Inflammatory macrophage treated with lipopolysaccharide for 1 hour (primary cell): ENCODE measurements at places on chromosomes 7 and 10.

- DNase-seq, result no peak
Measured at GRCh38 chr10:73424478-73424877, 8.9 kb downstream of the MSS51 start.

GRCh38 chr7:102063690-102064180 lies 222.9 kb upstream of the SH2B2 start:
- DNase-seq, result no peak

DNA sequence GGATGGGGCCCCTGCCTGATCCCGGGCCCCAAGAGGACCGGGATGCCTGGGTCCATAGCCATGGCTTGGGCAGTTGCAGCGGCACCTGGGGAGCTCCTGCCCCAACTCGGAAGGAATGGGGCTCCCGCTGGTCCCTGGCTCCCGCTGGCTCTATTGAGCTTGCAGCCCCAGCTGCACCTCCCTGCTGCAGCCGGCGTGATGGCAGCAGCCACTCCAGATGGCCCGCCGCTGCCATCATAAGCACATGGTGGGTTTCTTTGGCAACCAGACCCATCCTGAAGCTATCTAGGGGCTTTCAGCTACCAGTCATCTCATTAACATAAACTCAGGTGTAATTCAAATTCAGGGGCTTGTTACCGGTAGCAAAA lies 11.1 kb upstream of the DNMBP start:
- no peak for DNase-seq

DNA sequence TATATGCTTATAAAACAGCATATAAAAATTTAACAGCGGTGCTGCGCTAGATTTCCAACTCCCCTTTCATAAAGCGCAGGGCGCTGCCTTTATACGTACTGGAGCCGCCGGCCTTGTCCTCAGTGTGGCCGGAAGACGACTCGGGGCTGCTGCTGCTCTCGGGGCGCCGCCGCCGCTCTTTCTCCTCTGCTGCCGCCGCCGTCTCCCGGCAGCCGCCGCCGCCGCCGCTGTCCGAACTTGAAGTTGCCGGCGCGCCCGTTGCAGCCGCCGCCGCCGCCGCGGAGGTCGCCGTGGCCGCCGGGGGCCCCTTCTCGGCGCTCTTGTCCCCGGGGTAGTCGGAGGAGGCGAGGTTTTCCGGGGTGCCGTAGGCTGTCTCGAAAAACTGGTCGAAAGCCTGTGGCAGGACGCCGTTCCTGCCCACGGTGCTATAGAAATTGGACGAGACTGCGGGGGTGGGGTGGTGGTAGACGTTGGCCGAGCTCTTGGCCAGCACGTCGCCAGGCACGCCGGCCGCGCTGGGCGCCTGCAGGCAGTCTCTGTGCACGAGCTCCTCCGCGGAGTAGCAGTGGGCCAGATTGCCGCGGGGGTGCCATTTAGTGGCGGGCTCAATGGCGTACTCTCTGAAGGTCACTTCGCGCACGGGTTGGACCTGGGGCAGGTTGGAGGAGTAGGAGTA lies 557 bp downstream of the HOXA11 start:
- no peak for DNase-seq

GRCh38 chr7:137390076-137390475 lies 46.5 kb upstream of the PTN start:
- DNase-seq, result no peak

- no peak for DNase-seq
Measured at GRCh38 chr10:86410542-86411124, 44.0 kb upstream of the GRID1 start.

DNA sequence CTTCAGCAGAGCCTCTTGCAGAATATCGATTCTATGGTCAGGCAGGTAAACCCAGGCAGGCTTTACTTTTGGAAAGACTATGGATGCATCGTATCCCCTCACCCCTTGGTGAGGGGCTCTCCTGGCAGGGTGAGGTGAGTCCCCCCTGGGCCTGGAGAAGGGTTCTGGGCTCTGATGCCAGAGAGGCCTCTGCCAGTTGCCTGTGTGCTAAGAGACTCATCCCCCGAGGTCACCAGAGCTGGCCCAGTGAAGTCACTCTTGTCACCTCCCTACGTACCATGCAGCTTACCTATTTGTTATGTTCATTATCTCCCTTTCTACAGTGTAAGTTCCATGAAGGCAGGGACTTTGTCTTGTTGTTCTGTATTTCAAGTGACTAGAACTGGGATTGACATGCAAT lies 51.3 kb downstream of the TSPAN15 start:
- DNase-seq, result no peak

GRCh38 chr7:138699661-138700060 lies 1.5 kb downstream of the SVOPL start:
- DNase-seq, result no peak

GRCh38 chr7:33054261-33054964 lies 8.2 kb downstream of the NT5C3A start:
- no peak for DNase-seq

DNA sequence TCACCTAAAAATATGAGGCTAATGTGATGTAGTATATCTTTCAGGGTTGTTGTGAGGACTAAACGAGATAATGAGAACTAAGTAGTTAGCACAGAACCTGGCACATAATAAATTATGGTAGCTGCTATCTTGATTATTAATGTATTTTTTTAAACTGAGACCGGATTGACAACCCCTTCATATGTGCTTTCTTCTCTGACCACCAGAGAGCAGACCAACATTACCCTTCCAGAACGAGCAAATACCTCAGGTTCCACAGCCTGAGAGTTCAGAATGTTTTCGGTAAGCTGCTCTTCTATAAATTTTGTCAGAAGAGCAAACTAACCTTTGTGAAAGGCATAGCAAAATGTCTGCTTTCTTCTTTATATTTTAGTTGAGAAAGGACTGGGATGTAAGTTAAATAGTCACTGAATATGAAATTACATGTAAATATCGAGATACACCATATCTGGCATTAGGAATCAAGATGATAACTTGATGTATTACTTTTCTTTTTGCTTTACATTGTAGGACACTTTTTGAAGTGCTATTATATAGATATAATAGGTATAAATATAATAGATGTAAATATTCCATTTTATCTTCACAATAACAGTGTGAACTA lies 13.6 kb upstream of the BPGM start:
- DNase-seq, result peak; percentile 23

DNA sequence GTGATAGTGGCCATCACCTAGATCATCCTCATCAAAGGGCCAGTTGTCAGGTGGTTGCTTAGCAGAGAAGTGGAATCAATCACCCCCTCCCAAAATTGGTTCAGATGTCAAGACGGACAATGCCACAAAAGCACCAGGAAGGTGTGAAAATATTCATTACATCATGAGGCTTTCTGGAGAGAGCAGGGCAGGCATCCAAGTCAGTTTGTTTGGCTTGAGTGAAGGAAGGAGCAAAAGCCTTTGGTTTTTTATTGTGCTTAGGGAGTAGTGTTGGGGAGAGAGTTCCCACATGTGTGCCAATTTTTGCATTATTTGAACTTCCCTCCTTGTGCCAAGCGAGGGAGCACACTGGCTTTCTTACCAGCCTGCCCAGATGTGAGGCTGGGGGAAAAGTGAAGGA lies 1082.9 kb downstream of the LRMDA start:
- DNase-seq, result no peak

DNA sequence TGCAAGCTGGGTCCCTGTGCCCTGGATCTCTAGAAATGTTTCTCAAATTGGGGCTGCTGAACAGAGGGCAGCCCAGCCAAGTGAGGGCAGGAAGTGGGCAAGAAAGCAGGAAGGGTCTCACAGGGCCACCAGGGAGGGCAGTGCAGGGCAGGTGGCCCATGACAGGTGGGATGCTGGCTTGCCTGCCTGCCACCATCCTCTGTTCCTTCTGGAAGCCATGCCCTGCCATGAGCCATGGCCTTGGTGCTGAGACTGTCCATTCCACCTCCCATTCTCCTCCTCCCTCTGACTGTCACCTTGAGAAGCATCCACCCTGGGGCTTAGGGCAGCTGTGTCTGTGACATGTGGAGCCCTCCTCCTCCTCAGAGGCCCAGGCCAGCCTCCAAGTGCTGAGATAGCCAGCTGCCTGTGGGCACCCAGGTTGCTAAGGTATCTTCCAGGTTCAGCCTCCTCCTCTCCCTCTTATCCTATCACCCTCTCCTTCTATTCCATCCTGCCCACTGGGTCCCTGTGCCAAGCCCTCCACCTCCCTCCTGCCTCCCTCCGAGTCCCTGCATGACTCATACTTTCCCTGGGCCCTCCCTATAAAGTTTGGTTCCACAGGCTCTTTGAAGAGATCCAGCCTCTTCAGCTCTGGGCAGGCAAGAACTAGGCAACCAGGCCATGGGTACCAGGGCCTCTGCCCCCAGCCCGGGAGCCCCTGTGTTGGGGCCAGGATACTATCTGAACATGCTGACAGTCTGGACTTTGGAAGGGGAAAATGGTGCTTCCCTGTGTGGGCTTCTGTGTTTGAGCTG lies 1.3 kb downstream of the VSIR start:
- no peak for DNase-seq

DNA sequence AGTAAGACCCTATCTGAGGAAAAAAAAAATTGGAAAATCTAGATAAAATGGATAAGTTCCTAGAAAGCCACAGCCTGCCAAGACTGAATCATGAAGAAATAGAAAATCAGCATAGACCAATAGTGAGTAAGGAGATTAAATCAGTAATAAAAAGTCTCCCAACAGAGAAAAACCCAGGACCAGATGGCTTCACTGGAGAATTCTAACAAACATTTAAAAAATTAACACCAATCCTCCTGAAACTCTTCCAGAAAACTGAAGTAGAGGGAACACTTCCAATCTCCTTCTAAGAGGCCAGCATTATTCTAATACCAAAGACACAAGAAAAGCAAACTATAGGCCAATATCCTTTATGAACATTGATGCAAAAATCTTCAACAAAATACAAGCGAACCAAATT lies 8.8 kb upstream of the LIMK1 start:
- no peak for DNase-seq

DNA sequence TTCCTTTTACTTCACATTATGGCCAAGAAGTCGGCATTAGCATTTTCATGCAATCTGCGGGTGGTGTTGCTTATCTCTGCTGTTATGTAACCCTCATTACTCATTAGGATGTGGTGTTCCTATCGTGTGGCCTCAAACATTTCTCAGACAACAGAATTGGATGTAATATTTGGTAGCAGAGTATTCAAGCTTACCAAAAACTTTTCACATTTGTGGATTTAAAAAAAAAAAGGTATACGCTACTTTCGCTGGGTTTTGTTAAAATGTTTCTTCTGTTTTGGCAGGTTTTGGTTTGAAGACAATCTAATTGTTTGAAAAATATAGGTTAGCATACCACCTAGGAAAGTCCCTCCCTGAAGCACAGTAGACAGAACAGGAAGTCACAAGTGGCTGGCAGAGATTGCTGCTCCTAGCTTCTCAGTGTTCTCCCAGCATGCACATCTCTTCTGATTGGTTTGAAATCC lies 128.8 kb downstream of the GATA3 start:
- peak; percentile 92 for DNase-seq

- DNase-seq, result peak; percentile 14
Measured at GRCh38 chr7:127692200-127692599, 40.2 kb downstream of the SND1 start.

DNA sequence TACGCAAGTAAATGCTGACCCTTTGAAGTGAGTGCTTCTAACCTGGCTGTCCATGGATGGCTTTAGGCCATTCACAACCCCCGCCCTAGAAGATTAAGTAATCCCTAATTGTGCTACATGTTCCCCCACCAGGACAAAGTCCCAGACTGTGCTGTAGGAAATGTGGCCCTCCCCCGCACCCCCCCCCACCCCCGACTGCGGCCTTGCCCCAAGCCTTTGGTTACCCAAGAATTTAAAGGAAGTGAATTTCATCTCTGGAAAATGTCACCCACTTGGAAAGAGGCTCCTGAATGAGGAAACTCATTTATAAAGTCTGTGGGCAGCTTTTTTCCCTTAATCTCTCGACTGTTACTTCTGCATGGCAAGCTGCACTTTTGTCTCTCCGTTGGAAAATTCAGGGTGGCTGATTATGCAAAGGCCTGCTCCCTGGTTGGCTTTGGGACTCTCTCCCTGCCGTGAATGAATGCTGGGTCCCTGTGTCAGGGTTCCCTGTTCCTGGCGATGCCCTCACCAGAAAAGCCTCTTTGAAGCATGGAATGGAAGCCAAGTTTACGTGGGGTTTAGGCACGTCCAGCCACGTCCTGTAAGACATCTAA lies 31.4 kb upstream of the AQP1 start:
- DNase-seq, result peak; percentile 75

DNA sequence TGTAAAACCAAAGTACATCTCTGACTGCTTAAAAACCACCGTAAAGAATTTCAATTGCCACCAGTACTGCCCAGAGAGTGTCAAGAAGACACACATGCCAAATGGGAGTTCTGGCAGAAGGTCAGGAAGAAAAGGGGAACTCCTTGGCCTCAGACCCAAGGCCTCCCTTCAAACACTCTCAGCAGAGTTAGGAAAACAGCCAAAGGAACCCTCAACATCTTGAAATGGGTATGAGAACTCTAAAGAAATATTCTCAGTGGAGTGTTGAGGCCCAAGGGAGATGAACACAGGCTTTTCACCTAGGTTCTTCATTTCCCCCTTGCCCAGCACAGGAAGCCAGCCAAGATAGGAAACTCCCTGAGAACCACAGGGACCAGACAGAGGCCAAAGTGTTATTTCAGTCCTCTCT lies 96.1 kb upstream of the ASAH2 start:
- DNase-seq, result peak; percentile 31

- DNase-seq, result no peak
Measured at GRCh38 chr10:43188702-43189101, 50.5 kb downstream of the CSGALNACT2 start.

GRCh38 chr7:13897819-13898218 lies 91.6 kb downstream of the ETV1 start:
- DNase-seq, result peak; percentile 44

- DNase-seq, result no peak
Measured at GRCh38 chr7:2282185-2282751, 32.0 kb downstream of the SNX8 start.

- DNase-seq, result peak; percentile 81
Measured at GRCh38 chr10:11594589-11595394, 16.7 kb downstream of the USP6NL start.

GRCh38 chr10:100791369-100792058 lies 46.1 kb downstream of the PAX2 start:
- DNase-seq, result no peak

DNA sequence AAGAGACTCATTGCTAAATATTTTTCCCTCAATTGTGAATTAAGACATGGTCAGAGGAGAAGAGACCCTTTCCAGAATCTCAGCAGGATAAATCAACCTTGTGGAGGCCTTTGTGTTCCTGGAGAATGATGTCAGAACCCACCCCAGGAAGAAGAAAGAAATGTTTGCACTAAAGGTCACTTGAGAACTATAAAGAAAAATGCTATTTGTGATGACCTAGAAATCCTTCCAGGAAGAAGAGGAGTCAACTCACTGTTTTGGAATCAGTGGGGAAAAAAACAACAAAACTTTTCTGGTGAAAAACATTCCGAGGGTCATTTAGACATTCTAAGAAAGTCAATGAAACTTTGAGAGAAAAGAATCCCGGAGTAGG lies 129.1 kb upstream of the ANKRD1 start:
- no peak for DNase-seq
